Stimulated activated CD8-positive, alpha-beta memory T cell treated with anti-CD3 and anti-CD28 coated beads, Interleukin-7, amount 100 ng/mL, for 1 hour (primary cell): ENCODE measurements at places on chromosomes 6 and 20.

DNA sequence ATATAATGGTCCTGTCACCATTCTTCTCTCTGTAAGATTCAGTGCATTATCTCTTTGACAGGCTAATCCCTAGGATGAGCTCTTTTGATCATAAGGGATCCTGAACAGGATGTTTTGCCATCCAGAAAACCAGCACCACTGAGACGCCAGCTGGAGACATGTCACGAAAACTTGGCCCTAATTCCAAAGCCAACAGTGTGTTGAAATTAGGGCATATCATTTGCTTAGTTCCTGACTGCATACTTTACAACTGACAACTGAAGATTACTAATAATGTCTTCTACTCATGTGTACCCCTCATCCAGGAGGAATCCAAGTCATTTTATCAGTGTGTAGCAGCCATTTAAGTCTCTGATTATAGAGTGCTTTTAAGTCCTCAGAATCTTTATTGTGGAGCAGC is 243.6 kb downstream of the KCNQ5 start:
- no peak for DNase-seq

DNA sequence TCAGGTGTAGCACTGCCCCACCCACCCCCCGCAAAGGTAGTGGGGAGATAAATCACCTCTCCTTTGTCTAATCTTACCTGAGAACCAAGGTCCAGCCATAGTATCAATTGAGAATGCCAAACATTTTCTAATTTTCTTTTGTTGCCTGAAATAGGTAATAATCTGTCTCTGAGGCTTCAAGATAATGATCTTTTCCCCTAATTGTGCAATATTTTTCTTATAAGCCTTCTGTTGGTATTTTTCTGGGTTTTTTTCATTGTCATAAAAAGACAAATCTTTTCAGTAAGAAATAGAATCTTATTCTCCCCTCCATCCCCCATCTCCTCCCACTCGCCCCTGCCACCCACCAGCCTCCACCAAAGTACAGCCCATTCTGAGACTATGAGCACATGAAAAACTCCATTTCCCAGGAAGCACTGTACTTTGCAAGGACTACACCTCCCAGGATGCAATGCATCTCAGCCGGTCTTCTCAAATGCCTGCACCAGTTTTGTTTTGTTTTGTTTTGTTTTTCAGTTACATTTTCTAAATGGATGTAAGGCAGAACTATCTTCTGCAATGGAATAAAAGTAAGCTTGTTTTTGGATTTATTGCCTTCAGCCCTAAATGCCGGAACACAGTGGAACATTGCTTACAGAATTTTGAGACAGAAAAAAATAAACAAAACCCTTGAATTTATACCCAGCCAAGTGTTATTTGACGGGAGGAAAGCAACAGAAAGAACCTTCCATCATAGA is 268.0 kb downstream of the TFAP2A start:
- no peak for DNase-seq

DNA sequence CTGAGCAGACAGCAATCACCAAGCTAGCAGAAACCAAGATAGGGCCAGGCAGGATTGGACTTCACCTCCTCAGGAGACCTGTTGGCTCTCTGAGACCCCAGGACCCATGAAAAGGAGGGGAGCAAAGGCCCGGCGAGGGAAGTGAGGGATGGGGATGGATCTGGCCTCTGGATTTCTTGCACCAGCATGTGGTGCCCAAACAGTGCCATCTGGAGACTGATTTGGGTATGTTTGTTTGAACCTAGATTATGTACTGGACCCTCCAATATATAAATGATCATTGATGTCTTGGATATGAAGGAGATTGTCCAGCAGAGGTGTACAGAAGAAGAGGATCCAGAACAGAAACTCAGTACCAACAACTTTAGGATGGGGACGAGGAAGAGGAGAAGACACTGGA is 83.4 kb upstream of the LY86 start:
- no peak for DNase-seq

GRCh38 chr6:52377538-52378221 is 15.7 kb downstream of the PAQR8 start:
- DNase-seq: no peak

GRCh38 chr6:88513471-88513870 is 347.3 kb upstream of the CNR1 start:
- DNase-seq: no peak

GRCh38 chr6:67433124-67433523 is 1202.0 kb upstream of the ADGRB3 start:
- no peak for DNase-seq

GRCh38 chr20:3640259-3640658 is 22.9 kb downstream of the GFRA4 start:
- DNase-seq: no peak

DNA sequence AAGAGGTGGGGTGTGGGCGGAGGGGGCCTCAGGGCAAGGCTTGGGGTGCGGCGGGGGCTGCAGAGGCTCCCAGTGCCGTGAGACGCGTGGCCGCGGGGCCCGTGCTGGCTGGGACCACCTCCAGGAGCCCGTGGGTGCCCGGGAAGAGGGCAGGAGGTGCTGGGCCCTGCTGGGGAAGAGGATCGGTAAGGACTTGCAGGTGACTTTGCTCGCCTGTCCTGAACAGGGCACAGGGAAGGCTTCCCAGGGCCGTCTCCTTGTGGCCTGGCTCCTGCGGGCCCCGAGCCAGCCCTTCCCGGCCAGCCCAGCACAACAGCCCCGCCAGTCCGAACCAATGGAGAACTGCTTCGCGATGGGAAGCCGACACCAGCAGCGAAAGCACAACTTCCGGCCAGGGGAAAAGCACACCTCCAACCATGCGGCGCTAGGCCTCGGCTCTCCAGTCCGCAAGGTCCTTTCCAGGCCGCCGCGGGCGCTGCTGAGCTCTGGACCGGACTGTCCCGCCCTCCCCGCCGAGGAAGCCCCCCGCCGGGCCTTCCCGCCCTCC is 32.3 kb downstream of the IRF4 start:
- DNase-seq: no peak

DNA sequence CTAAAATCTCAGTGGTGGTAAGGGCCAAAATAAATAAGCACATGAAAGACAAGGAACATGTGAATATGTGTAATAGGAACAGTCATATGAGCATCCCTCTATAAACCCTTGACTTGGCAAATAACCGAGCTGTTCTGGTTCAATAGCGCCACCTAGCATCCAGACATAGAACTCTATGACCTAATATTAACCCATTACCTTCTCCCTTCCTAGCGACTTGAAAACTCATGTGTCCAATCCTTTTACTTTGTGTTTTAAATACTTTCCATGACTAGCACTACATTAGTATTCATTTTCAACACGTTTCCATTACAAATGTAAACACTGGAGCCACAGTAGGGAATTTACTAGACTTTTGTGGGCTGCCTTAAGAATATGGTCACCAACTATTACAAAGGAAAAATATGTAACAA is 279.7 kb downstream of the UST start:
- DNase-seq: no peak

- DNase-seq: no peak
Measured at GRCh38 chr20:50659975-50660670, 31.2 kb downstream of the RIPOR3 start.

GRCh38 chr6:11965499-11965898 is 46.6 kb upstream of the HIVEP1 start:
- DNase-seq: no peak

DNA sequence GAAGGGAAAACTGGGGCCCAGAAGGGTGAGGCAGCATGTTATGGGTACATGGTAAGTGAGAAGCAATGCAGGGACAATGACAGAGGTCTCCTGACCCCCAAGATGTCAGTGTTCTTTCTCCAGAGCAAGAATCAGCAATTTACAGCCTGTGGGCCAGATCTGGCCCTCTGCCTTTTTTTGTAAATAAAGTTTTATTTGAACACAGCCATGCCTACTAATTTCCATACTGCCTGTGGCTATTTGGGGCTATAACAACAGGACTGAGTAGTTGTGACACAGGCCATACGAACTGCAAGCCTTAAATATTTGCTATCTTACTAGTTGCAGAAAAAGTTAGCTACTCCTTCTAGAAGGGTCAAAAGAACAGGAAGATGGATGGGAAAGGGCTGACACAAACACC is 52.5 kb downstream of the PTPRT start:
- DNase-seq: no peak

- DNase-seq: no peak
Measured at GRCh38 chr6:52180787-52181558, 5.2 kb upstream of the IL17A start.

DNA sequence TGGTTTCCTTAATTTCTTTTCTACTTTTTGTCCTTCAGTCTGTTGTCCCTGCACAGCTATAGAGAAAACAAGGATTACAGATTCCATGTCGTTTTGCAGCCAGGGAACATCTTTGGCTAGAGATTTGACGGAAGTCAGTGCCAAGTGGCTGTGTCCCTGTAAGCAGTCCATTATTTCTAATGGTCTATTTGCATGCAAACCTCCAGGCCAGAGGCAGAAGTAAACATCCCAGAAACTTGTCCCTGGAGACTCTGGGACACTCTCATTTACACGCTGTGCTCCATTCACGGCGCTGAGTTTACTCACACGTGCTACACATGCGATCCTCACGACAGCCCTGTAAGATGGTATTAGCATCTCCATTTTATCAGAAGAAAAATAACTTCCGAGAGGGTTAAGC is 355.5 kb downstream of the PRKN start:
- DNase-seq: no peak

- no peak for DNase-seq
Measured at GRCh38 chr6:2147766-2148448, 97.5 kb downstream of the GMDS start.

DNA sequence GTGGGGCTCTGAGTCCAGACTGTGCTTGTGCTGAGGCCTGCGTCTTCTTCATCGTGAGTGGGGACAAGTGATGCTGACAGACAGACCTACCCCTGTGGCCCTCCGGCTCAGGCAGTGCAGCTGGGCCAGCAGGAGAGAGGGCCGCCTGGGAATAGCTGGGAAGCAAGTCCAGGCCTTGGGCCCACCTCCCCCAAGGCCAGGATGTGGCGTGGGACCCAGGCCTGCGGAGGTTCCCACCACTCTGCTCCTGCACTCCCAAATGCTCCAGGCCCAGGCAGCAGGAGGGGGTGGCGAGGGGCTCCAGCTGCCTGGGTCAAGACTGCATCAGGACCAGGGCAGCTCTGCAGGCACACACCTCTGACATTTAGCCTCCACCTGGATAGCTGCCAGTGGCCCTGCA is 38.3 kb downstream of the DAAM2 start:
- no peak for DNase-seq

- no peak for DNase-seq
Measured at GRCh38 chr20:13231031-13231752, 10.1 kb downstream of the ISM1 start.

DNA sequence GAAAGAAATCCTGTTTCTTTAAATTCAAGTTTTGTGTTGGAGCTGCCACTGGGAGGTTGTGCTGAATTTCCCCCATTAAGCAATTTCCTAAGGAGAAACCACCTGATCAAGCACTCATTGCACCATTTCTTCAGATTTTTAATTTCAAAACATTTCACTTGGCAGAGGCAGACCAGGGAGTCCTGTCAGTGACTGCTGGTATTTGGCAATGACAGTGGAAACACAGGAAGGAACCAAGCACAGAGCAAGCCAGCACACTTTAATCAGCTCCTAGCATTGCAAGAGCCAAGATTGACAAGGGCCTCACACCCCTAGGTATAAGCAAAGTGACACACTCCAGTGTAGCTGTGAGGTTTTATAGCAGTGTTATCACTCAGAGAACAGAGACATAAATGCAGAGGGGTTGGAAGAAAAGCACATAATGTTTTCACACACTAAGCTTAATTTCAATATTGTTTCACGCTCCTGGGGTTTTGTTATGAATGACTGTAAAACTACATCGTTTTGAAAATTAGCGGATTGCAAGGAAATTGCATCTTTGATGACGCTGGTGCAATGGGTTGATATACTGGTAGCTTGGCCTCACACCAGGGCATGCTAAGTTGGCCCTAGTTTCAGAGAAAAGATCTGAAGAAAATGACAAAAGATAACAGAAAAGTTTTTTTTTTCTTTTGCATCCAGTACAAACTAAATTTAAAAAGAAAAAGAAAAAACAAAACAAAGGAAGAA is 768.4 kb downstream of the TFAP2A start:
- no peak for DNase-seq

GRCh38 chr6:2558098-2558680 is 192.5 kb downstream of the MYLK4 start:
- no peak for DNase-seq

DNA sequence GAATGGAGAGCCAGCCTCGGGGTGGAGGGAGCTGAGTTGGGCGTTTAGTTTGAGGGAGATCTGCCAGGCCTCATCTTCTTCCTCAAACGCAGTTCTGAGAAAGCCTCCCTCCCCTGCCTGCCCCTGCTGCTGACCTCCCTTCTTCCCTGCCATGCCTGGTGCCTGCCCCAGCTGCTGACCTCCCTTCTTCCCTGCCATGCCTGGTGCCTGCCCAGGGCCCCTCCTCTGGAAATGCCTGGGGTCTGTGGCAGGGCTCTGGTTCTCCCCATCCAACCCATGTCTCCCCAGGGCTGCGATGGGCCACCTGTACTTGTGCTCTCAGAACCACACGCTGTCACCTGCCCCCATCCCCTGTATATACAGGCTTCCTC is 114.6 kb downstream of the VEGFA start:
- no peak for DNase-seq

- no peak for DNase-seq
Measured at GRCh38 chr6:12483712-12484111, 193.6 kb downstream of the EDN1 start.

- DNase-seq: no peak
Measured at GRCh38 chr6:75503291-75503690, 9.7 kb upstream of the FILIP1 start.

- DNase-seq: no peak
Measured at GRCh38 chr6:79570129-79571029, 33.1 kb upstream of the LCA5 start.

- DNase-seq: no peak
Measured at GRCh38 chr6:95266537-95267258, 310.6 kb upstream of the MANEA start.

GRCh38 chr20:62603021-62603906 is 39.0 kb upstream of the SLCO4A1 start:
- no peak for DNase-seq

DNA sequence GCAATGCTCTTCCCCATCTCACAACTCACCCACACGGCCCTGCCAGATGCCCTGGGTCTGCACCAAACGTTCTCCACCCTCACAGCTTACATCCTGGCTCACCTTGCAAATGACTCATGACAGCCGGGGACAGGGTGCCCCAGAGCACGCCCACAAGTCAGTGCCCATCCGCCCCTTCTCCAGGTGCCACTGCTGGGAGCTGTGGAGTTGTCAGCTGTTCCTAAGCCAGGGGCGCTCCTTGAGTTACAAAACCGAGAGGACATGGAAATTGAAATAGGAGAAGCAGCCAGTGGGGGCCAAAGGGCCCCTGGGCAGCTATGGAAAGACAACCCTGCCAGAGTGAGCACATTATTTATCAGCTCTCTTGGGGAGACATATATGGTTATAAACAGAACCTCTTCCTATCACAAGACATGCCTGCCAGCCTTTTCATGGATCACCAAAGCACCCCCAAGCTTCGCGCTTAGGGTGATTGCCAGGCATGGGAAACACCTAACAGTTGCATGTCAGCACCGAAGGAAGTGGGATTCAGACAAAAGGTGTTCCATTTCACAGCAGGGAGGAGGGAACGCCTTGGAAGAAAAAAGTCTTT is 236.8 kb downstream of the LY86 start:
- DNase-seq: no peak
